Peyer's patch (tissue), 4 donors: ENCODE measurements at places on chromosomes 12 and 14. TPM values are rescaled to one million over a fixed set of nuclear protein-coding genes. Genes with fewer than 3 reads are reported as not detected.

Gene NOVA1
- 39.6 TPM for total RNA-seq

Gene ACSM4
- not detected for total RNA-seq

Gene ENDOU
- not detected for total RNA-seq

DNA sequence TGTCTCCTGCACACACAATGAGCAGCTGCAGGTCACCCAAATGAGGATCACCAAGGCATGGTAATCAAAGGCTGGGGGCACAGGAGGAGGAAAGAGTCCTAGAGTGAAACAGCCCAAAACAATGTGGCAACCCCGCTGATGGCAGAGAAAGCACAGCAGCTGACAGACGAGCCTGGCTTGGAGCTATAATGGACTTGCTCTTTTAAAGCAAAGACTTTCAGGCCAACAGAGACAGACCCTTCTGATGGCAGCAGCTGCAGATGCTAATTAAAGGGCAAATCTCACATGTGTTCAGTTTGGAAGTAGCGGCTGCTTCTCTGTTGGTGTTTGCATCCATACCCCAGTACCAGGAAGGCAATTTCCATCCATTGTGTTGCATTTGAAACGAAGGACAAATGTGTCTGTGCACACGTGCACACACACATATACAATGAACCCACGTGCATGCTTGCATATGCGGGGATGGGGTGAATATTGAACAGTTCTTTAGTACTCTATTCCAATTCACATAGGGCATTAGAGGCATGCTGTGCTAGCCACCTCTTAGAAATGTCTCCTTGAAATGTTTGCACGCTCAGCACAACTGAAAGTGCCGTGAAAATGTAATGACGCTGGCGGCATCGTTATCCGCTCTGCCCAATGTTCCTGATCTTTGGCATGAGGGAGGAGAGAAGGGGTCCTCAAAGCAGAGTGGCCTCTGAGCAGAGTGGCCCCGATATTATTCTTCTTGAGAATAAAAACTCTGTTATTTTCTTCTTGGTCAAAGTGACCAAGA lies 38.1 kb downstream of the CIT start:
- DNase-seq: no peak
- H3K4me1 ChIP-seq: no peaks in the 10 kb centered on the region
- H3K27me3 ChIP-seq: no peaks in the 10 kb centered on the region
- H3K36me3 ChIP-seq: no peaks in the 10 kb centered on the region
- H3K27ac ChIP-seq: no peak overlapping the region

- H3K27ac ChIP-seq: no peak overlapping the region
- no peak overlapping the region for H3K4me3 ChIP-seq
- H3K27me3 ChIP-seq: no peaks in the 10 kb centered on the region
- no peak for DNase-seq
- H3K4me1 ChIP-seq: no peaks in the 10 kb centered on the region
- no peaks in the 10 kb centered on the region for H3K36me3 ChIP-seq
Observed at GRCh38 chr14:51304438-51304837, 64.4 kb downstream of the TMX1 start.

DNA sequence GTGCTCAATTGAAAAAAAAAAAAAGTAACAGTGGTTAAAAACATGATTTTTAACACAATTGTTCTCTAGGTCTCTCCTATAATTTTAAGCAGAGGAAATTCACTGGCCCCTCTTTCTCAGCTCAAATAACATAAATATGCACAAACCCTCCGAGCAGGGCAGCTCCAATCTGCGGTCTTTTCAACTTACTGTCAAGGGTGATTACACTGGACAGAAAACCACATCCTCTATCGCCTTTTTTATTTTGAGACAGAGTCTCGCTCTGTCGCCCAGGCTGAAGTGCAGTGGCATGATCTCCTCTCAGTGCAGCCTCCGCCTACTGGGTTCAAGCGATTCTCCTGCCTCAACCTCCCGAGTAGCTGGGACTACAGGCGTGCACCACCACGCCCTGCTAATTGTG lies 16.5 kb upstream of the GABARAPL1 start:
- DNase-seq: no peak
- no peaks in the 10 kb centered on the region for H3K4me1 ChIP-seq
- no peak overlapping the region for H3K27ac ChIP-seq

GRCh38 chr12:93708952-93709351 lies 31.8 kb downstream of the CRADD start:
- DNase-seq: no peak
- no peak overlapping the region for H3K4me3 ChIP-seq
- no peaks in the 10 kb centered on the region for H3K36me3 ChIP-seq
- no peaks in the 10 kb centered on the region for H3K27me3 ChIP-seq
- peaks cover 5% of the 10 kb centered on the region for H3K4me1 ChIP-seq
- H3K27ac ChIP-seq: no peak overlapping the region

DNA sequence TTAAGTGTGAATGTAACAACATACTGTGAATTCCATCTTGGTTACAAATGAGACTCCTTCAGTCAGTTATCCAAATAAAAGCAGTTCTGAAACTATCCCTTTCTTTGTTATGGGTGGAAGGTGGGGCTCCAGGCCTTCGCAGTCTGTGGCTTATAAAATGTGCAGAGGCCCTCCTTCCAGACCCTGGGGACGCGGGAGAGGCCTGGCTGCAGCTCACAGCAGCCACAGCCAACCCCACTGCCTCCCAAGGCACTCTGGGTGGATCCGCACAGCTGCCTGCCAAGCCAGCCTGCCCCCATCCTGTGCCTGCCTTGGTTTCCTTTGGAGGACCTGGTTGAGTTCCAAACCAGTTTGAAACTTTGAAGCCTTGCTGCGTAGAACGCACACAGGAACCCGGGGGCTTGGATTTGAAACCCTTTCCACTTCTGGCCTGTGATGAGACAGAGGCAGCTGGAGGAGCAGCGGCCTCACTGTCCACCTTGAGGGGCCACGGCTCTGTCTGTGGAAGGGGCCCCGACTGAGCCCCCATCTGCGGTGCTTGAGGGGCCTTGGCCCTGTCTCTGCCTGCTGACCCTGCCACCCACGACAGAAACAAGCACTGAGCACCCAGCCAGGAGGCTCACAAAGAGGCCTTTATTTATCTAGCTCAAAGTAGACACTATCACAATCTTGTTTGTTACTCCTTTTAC lies 30.4 kb downstream of the CCNK start:
- no peaks in the 10 kb centered on the region for H3K27me3 ChIP-seq
- DNase-seq: no peak
- no peaks in the 10 kb centered on the region for H3K4me1 ChIP-seq
- H3K4me3 ChIP-seq: no peak overlapping the region

DNA sequence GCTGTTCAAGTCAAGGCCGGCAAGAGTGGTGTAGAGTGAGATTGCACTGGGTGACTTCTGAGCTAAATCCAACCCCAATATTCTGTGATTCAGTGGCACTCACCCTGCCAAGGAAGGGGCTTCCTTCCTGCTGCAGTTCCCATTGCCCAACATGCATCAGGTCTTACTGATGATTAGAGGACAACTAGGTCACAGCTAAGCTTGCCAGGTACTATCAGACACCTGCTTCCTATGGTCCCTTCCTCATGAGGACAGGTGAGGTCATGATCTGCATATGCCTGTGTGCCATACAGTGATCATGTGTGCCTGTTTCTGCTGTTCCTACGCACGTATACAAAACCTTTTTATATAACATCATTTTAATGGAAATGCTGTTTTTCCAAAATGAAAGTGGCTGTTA lies 1.7 kb upstream of the CTDSP2 start:
- H3K4me1 ChIP-seq: peaks cover 21% of the 10 kb centered on the region
- H3K36me3 ChIP-seq: no peaks in the 10 kb centered on the region
- no peak overlapping the region for H3K4me3 ChIP-seq

DNA sequence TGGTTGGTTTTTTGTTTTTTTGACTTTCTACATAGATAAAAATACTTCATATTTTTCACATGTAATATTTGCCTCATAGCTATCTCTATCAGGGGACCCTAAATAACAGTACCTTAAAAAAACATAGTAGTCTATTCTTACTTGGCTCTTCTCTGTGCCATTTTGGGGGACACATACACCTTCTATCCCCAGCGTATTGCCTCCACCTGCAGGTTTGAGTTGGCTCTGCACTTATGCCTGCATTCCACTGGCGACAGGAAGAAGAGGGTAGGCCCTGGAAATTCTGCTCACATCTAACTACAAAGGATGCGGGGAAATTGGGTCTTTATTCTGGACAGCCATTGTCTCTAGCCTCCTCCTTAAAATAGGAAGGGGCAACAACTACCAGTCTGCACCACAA lies 13.8 kb upstream of the IFI27L2 start:
- no peaks in the 10 kb centered on the region for H3K27me3 ChIP-seq
- H3K36me3 ChIP-seq: no peaks in the 10 kb centered on the region
- H3K4me3 ChIP-seq: no peak overlapping the region
- no peak overlapping the region for H3K27ac ChIP-seq
- no peaks in the 10 kb centered on the region for H3K4me1 ChIP-seq
- DNase-seq: no peak

GRCh38 chr12:110015132-110015531 lies 15.9 kb downstream of the ANKRD13A start:
- peaks cover 68% of the 10 kb centered on the region for H3K36me3 ChIP-seq
- DNase-seq: no peak
- no peak overlapping the region for H3K27ac ChIP-seq
- H3K4me3 ChIP-seq: no peak overlapping the region
- H3K27me3 ChIP-seq: no peaks in the 10 kb centered on the region

DNA sequence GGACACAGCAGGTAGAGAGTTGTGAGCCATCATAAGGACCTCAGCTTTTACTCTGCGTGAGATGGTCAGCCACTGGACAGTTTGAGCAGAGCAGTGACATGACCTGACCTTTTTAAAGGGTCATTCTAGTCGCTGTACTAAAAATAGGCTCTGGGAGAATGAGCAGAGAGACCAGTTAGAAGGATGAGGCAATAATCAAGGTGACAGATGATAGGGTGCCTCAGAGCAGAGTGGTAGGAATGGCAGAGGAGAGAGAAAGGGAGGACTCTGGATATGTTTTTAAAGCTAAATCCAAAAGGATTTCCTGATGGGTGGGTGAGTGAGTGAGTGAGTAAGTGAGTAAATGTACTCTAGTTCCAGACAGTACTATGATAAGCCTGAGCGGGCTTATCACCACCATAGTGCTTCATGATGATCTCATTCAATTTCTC lies 83.6 kb upstream of the ARHGAP5 start:
- no peak overlapping the region for H3K4me3 ChIP-seq
- no peak for DNase-seq
- H3K27ac ChIP-seq: no peak overlapping the region
- H3K4me1 ChIP-seq: no peaks in the 10 kb centered on the region
- H3K27me3 ChIP-seq: no peaks in the 10 kb centered on the region

- H3K27me3 ChIP-seq: no peaks in the 10 kb centered on the region
- H3K36me3 ChIP-seq: no peaks in the 10 kb centered on the region
- no peak for DNase-seq
- H3K4me3 ChIP-seq: no peak overlapping the region
Observed at GRCh38 chr14:58716706-58717105, 78.9 kb downstream of the DACT1 start.

GRCh38 chr12:6084261-6084968 lies 40.1 kb downstream of the VWF start:
- H3K36me3 ChIP-seq: no peaks in the 10 kb centered on the region
- peak; percentile 36 for DNase-seq
- H3K27ac ChIP-seq: no peak overlapping the region

GRCh38 chr12:102167821-102168604 lies 29.6 kb downstream of the PMCH start:
- H3K27me3 ChIP-seq: no peaks in the 10 kb centered on the region
- H3K4me3 ChIP-seq: no peak overlapping the region
- DNase-seq: no peak
- no peak overlapping the region for H3K27ac ChIP-seq
